B cell (primary cell): ENCODE measurements at places on chromosomes 12 and 14. TPM values are rescaled to one million over a fixed set of nuclear protein-coding genes. Genes with fewer than 3 reads are reported as not detected.

The CABP1 gene
- total RNA-seq, result not detected in 2 replicates

The HOXC6 gene
- total RNA-seq, result not detected in 2 replicates

The TXNDC16 gene
- 5.2 and 7.0 TPM in 2 replicates for total RNA-seq

The REP15 gene
- total RNA-seq, result 0.44 TPM in 1 of 2 replicates, not detected in the other

The SLC6A15 gene
- total RNA-seq, result 0.29 and 0.39 TPM in 2 replicates

The LRIG3 gene
- not detected in 2 replicates for total RNA-seq

The MMP19 gene
- total RNA-seq, result 0.12 and 0.42 TPM in 2 replicates

DNA sequence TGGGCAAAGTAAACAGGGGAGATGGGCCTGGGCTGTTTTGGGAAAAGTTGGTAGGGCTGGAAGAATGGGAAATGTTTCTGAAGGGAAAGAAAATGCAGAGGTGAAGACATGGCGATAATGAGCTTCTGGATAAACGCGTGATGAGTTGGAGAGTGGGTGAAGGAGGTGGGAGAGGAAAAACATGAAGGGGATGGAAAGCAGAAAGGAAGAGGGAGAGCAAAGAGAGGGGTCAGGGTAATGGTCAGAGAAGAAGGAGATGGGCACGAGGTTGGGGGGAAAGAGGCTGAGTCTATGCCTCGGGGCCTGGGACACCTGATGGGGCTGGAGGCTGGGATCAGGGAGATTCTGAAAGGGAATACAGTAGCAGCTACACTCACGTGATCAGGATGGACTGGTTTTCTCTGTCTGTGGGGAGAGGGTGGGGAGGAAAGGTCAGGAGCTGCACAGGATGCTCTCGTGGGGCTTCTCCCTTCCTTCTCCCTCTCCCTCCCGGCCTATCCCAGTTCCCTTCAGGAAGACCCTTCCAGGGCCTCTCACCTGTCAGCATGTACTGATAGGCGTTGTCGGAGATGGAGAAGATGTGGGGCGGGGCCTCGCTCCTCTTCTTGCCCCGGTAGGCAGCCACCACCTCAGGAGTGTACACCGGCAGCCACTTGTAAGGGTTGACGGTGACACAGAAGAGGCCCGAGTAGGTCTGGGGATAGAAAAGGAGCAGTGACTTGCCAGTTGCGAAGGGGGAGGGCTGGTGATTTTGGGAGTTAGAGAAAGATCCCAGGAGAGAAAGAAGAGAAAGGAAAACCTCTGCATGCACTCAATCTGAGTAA, 3.1 kb downstream of the MYH7 start:
- DNase-seq, result no peak

DNA sequence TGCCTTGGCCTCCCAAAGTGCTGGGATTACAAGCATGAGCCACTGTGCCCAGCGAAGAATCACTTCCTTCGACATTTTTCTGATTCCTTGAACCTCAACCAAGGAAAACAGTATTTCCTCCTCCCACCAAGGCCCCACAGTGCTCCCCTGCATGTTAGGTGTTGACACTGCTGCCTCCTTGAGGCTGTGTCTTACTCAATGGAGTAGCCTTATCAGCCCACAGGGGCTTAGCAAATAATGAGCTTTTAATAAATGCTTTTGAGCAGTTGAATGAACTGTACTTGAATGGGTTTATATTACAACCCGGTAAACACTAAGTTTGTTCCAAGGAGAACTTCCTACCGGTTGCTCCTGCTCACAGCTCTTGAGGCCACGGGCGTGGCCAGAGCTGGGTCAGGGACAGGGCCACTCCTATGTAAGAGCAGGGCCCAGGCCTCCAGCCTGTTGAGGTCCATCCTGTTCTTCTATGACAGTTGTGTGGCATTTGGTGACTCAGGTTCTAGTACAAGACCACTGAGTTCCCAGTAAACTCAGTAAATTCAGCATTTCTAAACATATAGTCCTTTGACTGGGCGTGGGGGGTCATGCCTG, 36.8 kb upstream of the TUBA1A start:
- no peak for DNase-seq

- DNase-seq, result no peak
These were observed 192.8 kb downstream of the GRIN2B start for GRCh38 chr12:13788626-13789025.

- DNase-seq, result peak; percentile 42
These were observed at the start of gene LRRC9 for GRCh38 chr14:59919570-59920377. TSS of gene LRRC9 (plus strand) at chr14:59920144.

GRCh38 chr12:43550831-43551271, 1.2 kb downstream of the ADAMTS20 start:
- no peak for DNase-seq

DNA sequence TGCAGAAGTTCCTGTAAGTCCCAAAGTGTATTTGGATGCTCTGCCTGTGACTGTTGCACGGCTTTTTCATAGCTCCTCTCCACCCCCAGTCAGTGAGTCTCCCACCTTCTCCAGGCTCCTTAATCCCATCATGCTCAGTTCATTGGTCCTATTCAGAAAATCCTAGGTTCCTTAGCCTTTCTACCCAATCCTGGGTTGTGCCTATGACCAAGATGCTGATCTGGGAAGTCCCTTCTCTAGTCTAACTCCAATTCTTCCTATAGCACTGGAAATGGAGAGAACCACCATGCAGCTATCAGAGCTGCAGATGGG, 7.7 kb downstream of the CISTR start:
- DNase-seq, result no peak

DNA sequence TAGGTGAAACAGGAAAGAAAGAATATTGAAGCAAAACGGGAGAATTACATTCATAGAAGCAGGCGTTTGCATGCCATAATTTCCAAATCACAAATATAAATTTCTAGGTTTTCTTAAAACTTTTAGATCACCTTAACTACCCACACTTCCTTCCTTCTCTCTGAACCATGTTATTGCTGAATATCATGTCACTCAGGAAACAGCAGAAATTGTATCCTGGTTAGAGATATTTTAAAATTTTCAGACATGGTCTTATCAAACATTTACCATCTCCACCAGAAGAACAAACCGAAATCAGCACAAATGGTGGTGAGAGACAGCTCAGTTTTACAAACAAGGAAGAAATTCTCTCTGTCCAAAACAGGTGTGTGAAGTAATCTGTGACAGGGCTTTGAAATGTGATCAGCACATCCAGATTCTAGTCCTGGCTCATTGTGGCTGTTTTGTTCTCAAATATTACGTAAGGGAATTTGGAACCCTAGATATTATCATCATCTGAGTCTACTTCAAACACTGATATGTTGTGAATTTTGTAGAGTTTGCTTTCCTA, 16.3 kb downstream of the TESPA1 start:
- DNase-seq, result no peak

- DNase-seq, result no peak
These were observed 466.5 kb downstream of the APAF1 start for GRCh38 chr12:99111600-99111999.

- no peak for DNase-seq
These were observed 9.8 kb upstream of the NFKBIA start for GRCh38 chr14:35414365-35414764.

GRCh38 chr12:105616971-105617540, 286.6 kb downstream of the C12orf75 start:
- DNase-seq, result no peak

- DNase-seq, result no peak
These were observed 10.8 kb downstream of the SMIM41 start for GRCh38 chr12:52090291-52090690.

DNA sequence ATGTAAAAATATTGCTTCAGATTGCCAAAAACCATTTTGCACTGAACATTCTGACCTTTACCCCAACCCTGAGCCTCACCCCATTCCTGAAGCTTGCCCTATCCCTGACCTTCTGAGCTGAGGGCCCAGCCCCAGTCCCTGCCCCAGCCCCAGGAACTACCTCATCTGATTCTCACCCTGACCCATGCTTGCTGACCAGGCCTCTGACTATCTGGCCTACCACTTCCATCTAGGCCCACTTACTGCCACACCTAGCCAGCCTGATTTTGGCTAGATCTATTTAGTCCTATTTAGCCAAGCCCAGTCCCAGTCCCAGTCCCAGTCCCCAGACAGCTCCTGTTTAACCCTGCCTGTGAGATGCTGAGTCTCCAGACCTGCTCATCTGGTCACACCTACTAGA, 33.6 kb downstream of the OR10P1 start:
- no peak for DNase-seq
